ENCODE measurements at places on chromosomes 5 and 9.

- no peak for DNase-seq
These were observed 7.5 kb upstream of the DOLPP1 start for GRCh38 chr9:129073404-129073803.

GRCh38 chr5:20369518-20369885 lies 381.5 kb upstream of the CDH18 start:
- DNase-seq = no peak

GRCh38 chr5:135999406-136000139 lies 29.2 kb upstream of the TGFBI start:
- no peak for DNase-seq

GRCh38 chr5:125450771-125451170 lies 704.3 kb upstream of the ZNF608 start:
- no peak for DNase-seq

GRCh38 chr9:102355982-102356381 lies 617.5 kb upstream of the GRIN3A start:
- DNase-seq = no peak

All from activated T-helper 1 cell treated with anti-CD3 and anti-CD28 coated beads, Interleukin-2, amount 50 U/mL, for 16 hours (primary cell).